ENCODE measurements at places on chromosomes 7 and 10.

DNA sequence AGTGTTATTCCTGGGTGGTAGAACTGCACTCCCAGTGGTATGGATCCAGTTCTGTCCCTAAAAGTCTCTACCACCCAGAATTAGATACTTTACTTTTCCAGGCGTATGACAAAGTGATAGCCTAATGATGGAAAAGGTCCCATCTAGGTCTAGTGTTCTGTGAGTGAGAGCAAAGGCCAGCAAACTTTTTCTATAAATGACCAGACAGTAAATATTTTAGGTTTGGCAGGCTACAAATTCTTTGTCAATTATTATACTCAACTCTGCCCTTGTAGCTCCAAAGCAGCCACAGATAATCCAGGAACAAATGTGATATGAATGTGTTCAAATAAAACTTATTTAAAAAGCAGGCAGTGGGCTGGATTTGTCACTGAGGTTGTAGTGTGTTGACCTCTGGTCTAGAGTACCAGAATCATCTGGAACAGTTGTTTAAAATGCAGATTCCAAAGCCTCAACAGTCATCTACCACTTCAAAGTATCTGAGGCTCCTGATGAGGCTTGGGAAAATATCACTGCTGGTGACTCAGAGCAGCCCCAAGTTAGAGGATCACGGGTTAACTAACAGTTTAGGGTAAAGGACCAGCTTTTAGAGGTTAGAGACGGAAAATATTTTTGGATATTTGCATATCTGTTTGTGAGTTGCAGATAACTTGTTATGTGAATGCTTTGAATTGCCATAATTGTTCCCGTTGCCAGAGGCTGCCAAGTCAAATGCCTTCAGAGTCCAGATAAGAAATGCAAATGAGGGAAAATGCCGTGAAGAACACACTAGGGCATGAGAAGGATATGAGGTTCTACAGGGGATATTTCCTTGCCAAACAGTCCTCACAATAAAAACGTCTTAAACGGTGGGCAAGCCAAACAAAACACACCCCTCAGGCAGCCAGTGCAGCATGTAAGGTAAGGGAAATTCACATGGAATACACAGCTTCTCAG lies 19.4 kb downstream of the NRAP start:
- DNase-seq: no peak

- no peak for DNase-seq
These were observed 7.7 kb downstream of the USP6NL start for GRCh38 chr10:11603741-11604140.

DNA sequence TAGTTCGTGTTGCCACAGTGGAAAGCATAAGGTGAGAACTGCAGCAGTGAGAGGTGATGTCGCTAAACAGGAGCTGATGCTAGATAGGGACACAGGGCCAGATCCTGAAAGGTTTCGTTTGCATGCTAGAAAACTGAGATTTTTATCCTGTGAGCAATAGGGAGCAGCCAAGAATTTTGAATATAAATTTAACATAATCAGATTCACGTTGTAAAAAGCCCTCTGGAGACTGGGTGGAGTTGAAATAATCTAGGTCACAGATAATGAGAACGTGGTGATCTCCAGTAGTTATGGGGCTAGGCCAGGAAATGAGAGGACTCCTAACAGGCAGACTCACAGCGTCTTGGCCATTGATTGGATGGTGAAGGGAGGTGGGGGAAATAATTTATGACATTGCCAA lies 92.1 kb upstream of the IMMP2L start:
- no peak for DNase-seq

DNA sequence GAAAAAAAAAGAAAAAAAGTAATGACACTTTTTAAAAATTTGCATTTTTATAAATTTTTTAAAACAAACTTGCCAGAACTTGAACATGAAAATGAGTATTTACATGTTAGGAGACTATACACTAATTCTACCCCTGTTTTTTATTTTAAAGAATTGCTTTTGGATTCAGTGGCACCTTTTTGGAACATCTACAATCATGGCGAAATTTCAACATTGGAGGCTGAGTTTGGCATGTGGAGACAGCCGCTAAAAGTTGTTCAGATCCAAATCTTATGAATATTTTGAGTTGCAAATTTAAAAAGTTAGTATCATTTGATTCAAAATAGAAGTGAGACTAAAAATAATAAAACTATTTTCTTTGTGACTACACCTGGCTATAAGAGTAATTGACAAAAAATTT lies 804.2 kb downstream of the MAGI2 start:
- DNase-seq: no peak

DNA sequence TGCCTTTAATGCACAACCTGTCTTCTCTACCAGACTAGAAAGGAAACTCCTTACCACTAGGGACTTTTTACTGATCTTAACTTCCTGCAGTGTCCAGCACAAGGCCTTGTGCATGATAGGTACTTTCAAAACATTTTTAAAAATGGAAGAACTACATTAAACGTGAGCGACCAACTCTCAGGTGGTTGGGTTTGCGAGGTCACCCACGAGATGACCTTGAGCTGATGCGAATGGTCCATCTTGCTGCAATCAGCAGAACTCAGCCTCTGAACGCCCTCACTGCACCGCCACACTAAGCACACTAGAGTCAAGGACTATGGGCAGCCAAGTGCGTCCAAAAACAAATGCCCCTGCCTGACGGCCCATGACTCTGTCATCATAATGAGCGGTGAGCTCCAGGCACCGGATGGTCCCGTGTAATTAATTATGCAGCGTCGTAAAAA lies 34.9 kb upstream of the PTF1A start:
- DNase-seq: no peak

DNA sequence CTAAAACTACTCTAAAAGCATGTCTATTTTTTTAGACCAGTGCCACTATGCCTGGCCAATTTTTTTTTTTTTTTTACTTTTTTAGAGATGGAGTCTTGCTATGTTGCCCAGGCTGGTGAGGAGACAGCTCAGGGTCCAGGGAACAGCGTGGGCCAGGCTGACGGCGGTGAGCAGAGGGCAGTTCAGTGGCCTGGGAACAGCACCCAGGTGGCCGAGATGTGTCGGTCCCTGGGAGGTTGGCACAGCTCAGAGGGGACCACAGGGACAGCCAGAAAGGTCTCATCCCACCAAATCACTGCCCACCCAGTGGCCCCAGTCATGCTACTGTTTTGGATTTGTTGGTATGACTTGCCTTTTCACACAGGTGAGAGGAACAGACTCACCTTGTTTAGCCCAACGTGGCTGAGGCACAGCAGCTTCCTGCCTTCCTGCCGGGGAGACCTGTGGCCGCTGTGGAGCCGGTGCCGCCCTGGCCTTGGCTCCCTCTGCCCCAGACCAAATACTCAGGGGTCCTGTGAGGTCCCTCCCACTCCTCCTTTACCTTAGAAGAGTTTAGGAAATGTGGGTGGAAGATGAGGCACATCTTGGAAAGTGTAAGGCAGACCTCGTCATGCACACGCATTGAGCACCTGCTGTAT lies 109.6 kb downstream of the PTPRE start:
- no peak for DNase-seq

DNA sequence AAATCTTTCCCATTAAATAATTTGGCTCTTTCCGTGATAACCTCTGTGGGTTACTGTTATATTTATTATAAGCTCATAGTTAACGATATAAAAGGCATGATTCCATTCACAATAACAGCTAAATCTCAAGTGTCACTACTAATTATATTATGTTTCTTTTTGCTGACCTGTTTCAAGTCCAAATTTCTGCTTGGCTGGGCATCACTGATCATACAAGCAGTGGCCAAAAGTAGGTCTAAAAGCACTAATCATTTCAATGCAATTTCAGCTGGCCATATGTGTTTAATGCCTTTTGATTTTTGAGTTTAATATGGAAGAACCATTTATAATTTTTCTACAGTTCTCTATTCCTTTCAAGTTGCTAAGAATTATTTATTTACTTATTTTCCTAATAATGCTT lies 110.7 kb downstream of the SEMA3A start:
- DNase-seq: no peak

DNA sequence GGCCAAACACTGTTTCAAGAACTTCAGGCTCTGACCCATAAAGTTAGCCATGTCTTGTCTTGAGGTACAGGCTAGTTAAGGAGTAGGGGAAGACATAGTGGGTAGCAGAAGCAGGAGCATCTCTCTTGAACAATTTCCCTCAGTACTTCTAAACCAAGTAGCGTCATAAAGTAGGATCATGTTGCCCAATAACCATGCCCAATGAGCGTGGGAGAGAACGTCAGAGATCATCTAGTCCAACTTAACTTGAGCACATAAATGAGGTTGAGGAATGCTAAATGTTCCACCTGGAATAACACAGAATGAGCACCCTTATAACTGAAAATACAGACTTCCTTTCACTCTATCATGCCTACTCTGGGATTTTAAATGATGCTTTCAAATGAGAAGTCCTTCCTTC lies 134.9 kb downstream of the AOAH start:
- no peak for DNase-seq

DNA sequence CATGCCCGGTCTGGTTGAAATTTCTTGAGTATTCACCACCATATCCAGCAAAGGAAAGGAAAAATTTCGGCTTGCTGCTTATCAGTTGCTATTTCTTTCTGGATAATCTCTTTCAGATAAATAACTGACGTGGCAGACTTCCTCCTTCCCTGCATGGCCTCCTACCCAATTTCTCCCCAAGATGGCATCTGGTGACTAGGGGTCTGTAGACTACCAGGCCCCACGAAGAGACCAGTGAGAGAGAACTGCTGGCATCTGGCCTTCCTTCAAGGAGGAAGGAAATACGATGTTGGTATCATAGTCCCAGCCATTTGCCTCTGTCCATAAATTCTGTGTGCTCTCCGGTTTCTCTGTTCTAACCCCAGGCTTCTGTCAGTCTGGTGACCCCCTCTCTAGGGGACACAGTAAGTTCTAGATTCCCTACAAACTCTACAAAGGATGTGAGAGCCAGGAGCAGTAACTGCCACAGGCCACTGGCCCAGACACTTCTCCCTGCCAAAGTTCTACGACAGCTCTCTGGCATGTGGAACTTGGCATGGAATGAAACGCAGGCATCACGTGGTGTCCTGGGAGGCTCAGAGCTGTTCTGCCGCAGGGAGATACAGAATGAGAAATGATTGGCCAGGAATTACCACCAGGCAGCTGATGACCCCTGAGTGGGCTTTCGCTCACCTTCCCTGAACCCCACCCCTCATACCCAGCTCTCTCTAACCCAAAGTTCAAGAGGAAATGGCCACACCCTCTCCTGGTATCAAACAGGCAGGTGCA lies 30.0 kb upstream of the MSRB2 start:
- no peak for DNase-seq

- DNase-seq: no peak
These were observed 32.3 kb downstream of the SUV39H2 start for GRCh38 chr10:14910953-14911352.

DNA sequence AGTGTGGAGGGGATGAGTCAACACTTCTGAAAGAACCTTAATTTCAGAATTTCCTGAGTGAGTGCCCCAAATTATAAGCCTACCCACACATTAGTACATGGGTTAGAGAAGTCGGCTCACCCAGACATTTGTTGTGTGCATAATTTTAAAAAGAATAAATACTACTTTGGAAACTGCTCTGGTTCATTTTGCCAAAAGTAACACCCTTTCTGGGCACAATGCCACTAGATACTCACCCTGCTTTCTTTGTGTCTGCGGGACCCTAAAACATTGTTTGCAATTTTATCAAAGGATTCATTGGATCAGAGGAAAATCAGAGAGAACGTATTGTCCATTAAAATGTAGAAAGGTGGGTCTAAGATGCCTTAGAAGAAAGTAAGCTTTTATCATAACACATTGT lies 245.5 kb upstream of the NRP1 start:
- no peak for DNase-seq

GRCh38 chr10:35884657-35885071 lies 242.6 kb upstream of the FZD8 start:
- no peak for DNase-seq

DNA sequence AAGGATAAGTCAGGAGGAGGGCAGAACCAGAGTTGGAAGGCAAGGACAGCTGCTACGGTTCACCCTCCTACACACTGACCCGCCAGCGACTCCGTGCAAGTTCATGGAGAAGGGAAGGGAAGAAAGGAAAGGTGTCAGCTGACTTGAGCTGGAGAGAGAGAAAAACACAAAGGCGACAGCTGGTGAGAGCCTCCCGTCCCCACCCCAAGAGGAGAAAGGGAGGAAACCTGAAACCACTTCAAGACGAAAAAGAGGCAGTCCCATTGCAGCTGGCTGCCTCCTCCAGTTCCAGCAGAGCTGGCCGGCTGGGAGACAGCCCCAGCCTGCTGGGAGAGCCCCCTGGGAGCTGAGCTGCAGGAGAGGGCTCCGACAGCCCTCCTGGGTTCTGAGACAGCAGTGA lies 75.2 kb downstream of the PARD3 start:
- DNase-seq: no peak

- no peak for DNase-seq
These were observed 138.1 kb downstream of the ARHGAP22 start for GRCh38 chr10:48466611-48467240.

- DNase-seq: no peak
These were observed 96.1 kb downstream of the FAM107B start for GRCh38 chr10:14678637-14679036.

GRCh38 chr10:43166880-43167497 lies 28.7 kb downstream of the CSGALNACT2 start:
- DNase-seq: no peak

DNA sequence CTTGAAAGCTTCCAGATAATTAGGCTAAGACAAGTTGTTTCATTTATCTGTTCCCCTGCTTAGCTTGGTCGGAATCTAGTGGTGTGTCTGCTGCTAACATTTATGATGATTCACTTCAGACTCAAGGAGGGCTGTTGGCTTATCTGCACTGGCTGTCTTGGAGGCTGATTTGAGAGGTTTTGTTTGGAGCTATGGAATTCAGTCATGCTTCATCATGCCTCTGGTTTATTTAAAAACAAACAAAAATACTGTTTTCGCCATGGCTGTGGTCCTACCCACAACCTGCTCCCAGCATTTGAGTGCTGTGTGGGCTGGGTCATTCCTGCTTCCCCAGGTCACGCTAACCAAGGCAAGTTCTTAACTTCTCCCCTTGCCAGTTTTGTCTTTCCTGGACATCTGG lies 11.7 kb upstream of the ARPC1B start:
- no peak for DNase-seq

DNA sequence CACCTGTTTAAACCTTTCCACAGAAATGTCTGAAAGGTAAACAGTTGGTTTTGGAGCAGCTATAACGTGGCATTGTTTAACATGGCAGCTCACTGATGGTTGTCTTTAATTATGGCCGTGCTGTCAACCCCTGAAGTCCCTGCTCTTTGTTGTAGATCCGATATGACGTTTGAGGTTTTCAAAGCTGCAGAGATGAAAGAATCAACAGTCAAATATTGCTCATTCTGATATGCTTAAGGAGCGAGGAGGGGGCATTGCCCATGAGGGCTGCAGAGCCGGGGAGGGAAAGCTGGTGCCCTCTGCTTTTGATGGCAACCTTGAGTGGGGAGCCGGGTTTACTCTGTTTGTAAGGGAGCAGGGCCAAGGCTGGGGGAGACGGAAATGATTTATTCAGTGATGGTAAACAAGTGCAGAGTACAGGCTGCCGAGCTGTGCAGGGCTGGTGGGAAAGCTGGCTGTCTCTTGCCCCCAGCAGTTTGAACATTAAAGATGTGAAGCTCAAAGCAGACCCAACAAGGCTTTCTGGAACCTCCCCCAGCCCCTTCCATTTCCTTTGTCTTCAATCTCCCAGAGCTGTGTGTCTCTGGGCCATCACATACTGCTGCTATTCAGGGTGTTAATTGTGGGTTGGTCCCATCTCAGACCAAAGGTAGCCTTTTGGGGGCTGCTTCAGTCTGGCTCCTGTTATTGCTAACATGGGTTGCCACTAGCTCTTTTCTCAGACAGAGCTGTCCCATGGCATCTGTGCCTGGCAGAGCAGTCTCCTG lies 345.5 kb downstream of the LRMDA start:
- DNase-seq: no peak

Measured in CD4-positive, alpha-beta T cell treated with Interleukin-4 for 4 hours (primary cell).